ENCODE measurements at places on chromosomes 3 and 15.

DNA sequence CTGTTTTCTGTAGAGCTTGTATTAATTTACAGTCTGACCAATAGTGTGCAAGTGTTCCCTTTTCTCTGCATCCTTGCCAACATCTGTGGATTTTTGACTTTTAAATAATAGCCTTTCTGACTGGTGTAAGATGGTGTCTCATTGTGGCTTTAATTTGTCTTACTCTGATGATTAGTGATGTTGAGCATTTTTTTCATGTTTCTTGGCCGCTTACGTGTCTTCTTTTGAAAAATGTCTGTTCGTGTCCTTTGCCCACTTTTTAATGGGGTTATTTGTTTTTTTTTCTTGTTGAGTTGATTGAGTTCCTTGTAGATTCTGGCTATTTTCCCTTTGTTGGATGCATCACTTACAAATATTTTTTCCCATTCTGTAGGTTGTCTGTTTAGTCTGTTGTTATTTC is 7.6 kb upstream of the ACOX2 start:
- DNase-seq: no peak

GRCh38 chr3:32200490-32200889 is 38.0 kb upstream of the CMTM8 start:
- no peak for DNase-seq

DNA sequence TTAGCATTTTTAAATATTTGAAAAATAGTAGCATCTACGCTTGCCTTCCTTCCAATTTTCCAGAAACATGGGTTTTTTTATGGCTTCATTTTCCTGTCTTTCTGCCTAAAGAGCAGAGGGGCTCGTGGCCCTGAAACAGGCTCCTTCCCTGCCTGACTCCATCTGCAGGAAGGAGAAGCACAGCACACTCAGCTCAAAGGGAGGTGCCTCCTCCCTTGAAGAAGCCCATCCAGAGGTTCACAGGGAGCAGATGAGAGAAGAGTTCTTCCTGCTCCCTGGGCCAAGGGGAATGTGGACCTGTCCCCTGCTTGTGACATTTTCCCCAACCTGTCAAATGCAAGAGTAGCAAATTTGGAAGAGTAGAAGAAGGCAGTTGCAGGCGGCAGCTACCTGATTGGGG is 55.8 kb downstream of the BBX start:
- no peak for DNase-seq

DNA sequence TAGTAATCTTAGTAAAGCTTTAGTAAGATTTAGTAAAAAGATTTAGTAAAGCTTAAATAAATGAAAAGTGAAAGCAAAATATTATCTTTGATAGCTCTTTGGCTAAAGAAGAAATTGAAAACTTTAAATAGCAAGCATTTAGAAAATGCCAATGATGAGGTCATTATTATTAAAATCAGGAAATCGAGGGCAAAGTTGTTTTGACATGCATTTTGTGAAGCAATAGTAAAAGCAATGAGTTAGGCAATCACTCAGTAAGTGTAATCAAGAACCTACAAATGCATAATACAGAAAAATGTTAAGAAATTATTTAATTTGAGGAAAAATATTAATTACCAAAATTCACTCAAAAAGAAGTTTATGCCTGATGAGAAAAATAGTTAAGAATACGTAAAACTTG is 280.3 kb upstream of the MME start:
- no peak for DNase-seq
